ENCODE measurements at places on chromosomes 7 and 10.

GRCh38 chr7:154584352-154585252 is 418.3 kb downstream of the PAXIP1 start:
- peak; percentile 48 for DNase-seq

DNA sequence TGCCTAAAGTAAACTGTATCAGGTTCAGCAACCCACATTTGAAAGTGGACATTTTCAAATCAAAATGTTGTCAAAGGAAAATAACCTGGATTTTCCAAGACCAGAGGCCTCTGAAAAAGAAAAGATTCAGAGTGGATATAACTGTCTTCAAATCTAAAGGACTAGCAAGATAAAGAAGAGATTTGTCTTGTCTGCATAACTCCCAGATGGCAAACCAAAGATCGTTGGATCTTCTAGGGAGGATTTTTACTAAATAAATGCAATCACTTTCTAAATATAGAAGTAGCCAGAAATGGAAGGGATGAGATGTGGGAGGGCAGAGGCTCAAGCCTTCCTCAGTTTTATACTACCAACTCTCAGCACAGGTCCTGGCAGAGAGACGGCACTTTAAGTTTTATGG is 39.0 kb downstream of the CABCOCO1 start:
- no peak for DNase-seq

- no peak for DNase-seq
These were observed 25.8 kb downstream of the TMEM120A start for GRCh38 chr7:75968561-75969001.

GRCh38 chr10:104492329-104492940 is 138.8 kb downstream of the CFAP58 start:
- DNase-seq, result no peak

Measured in mesendoderm (in vitro differentiated cells).